ENCODE measurements at places on chromosomes 1 and 21.

GRCh38 chr1:64116537-64116936 lies 86.9 kb upstream of the UBE2U start:
- DNase-seq = no peak

DNA sequence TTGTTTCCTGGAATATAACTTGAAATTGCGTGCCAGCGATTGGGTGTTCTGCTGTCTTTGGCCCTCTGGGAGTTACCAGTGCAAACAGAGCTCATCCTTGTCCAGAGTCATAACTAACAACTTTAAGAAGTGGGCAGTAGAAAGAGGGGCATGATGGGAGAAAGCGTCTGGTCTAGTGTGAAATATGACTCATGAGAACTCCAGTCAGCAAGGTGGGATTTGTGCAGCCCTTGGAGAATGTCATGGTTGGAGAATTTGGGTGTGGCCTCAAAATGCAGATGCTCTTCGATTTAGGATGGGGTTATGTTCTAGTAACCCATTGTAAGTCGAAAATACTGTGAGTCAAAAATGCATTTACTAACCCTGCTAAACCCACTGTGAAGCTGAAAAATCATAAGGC lies 12.9 kb downstream of the ATP1B1 start:
- no peak for DNase-seq

- peak; percentile 65 for DNase-seq
Observed at GRCh38 chr1:193558491-193559028, 372.1 kb upstream of the B3GALT2 start.

DNA sequence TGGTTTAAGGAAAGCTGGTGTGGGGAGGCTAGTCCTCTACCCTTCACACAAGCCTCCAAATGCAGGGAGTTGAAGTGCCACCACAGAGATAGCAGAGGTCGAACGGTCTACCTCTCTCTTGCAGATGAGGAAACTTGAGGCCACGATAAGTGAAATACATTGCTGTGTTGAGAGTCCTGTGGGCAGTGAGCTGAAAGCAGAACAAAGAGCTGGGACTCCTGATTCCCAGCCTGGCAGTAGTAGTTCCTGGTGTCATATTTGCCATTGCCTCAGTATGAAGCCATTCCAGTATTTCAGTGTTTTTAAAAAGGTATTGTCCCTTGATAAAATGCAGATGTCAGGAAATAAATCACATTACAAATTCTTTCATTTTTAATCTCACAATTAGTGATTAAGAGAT lies 28.6 kb downstream of the AK4 start:
- no peak for DNase-seq

DNA sequence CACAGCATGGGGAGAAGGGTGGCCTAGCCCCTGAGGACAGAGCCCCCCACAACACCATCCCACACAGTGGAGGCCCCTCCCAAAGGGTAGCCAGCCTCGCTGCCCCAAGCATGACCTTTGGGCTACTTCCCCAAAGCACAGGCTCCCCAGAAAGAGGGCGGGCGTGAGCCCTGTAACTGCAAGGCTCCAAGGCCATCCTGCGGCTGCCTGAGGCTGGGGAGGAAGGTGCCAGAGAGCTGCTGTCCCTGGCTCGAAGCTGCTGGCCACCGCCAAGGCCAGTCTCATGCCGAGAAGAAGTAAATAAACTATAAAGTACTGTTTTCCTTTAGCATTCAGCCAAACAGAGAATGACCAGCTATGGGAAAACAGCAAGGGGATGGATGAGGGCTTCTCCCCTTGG lies 27.5 kb downstream of the UBASH3A start:
- DNase-seq = no peak

GRCh38 chr1:47996406-47997226 lies 569 bp downstream of the TRABD2B start:
- DNase-seq = no peak

- DNase-seq = no peak
Observed at GRCh38 chr1:236615399-236616148, 11.3 kb upstream of the HEATR1 start.

DNA sequence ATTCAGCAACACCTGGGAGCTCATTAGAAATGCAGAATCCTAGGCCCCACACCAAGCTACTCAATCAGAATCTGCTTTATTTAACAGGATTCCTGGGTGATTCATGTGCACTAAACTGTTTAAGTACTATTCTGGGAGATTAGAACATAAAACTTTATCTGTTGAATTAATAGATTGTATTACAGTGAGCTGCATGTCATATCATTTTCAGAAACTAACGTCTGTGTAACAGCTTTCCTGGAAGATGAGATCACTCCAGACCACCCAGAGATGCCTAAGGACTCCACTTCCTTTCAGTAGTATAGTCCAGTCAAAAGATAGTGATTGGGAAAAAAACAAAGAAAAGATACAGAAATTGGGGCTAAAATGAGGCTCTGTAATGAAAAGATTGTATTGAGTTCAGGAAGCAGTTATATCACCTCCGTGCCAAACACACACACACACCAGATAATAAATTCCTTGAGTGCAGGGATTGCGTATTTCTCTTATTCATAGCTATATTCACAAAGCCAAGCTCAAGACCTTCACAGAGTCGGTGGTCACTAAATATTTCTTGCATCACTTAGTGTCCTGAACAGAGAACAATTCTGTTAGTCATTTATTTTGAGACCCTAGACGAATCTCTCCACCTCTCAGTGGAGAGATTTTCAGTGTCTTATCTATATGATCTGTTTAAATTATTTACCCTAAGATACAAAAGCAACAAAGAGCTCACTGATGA lies 178.2 kb downstream of the DSCAM start:
- DNase-seq = no peak

DNA sequence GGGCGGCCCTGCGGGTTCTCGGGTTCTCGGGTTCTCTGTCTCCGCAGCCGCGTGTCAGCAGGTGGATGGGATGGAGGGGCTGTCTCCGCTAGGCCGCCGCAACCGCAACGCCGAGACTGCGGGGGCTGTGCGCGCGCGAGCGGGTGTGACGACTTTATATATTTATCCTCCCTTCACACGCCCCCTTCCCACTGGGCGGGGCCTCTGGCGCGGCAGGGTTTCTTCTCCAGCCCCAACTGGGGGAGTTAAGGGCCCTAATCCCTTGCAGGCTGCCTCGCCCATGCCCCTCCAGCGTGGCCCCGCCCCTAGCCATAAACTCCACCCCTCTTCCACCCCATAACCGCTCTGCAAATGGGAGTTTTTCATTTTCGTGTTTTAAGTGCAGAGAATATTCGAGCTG lies 3.4 kb downstream of the IGSF21 start:
- DNase-seq = no peak

DNA sequence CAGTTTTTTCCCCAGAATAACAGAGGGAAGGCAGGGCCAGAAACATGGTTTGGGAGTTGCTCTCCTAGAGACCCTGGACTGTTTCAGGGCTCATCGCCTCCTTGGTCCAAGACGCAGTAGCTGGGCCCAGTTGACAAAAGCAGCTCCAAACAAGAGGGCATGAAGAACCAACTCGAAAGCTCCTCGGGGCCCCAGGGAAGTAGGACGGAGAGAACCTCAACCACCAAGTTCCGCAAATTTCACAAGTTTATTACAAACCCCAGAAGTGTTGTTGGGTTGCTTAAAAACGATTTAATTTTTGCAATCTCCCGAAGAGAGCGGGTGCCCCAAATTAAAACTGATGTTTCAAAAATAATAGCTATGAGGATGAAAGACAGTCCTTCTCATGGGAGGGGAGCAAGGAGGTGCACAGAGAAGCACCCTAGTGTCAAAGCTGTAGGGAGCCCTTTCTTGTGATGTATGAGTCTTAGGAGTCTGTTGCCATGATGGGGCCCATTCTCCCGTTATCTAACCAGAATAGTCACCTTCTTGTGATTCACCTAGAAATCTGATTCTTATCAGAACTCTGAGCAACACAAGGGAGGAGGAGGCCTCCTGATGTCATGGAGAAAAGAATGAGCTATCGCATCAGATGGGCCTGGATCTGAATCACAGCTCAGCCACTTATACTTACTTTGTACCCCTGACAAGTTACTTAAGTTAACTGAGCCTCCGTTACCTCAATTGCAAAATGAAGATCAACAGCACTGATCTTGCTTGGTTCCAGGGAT lies 165.7 kb upstream of the IRF2BP2 start:
- no peak for DNase-seq

GRCh38 chr1:167797015-167797414 lies 75.2 kb downstream of the MPZL1 start:
- DNase-seq = peak; percentile 99

GRCh38 chr1:158199849-158200248 lies 19.2 kb downstream of the CD1D start:
- peak; percentile 15 for DNase-seq

DNA sequence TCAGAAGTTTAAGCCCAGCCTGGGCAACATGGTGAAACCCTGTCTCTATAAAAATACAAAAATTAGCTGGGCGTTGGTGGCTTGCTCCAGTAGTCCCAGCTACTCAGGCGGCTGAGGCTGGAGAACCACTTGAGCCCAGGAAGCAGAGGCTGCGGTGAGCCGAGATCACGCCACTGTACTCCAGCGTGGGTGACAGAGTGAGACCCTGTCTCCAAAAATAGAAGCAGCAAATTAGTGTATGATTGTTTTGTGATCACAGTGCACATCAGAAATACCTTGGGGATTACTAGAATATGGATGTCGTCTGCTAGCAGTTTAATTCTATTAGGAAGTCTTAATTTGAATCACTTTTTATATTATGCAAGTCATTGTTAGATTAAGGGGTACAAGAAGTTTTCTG lies 59.0 kb downstream of the ZBTB17 start:
- no peak for DNase-seq

GRCh38 chr1:54519709-54520108 lies 28.3 kb upstream of the ACOT11 start:
- DNase-seq = no peak

DNA sequence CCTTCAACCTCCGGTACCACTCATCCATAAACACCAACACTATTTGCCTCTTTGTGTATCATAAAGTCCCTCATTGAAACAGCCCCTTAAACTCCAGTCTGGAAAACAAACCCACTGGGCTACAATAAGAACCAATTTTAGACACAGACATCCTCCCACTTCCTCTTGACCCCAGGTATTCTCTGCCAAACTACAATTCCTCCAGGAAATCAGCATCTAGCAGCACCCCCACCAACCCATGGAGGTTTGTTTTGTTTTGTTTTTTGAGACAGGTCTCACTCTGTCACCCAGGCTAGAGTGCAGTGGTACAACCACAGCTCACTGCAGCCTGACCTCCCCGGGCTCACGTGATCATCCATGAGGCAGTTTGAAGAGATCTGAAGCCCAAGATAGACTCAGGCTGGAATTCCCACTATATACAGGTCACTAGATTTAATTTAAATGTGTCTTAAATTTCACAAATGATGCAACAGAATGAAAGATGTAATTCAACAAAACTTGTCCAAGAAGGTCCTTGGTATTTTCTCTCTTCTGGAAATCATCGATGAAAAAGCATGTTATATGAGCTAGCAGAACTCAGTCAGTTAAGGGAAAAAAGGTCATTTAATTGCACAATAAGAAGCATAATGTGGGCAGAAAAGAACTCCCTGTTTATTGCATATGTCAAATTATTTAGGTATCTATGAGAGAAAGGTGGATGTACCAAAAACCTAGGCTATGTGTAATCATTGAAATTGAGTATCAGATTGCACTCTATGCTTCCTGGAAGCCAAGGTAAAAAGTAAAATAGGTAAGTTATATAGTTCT lies 30.3 kb downstream of the TCP10L start:
- no peak for DNase-seq

GRCh38 chr1:21568006-21568746 lies 59.0 kb downstream of the ALPL start:
- DNase-seq = no peak

- no peak for DNase-seq
Observed at GRCh38 chr1:180620581-180620980, 11.2 kb upstream of the XPR1 start.

GRCh38 chr1:96009831-96010434 lies 711.7 kb upstream of the PTBP2 start:
- no peak for DNase-seq

- no peak for DNase-seq
Observed at GRCh38 chr1:20207546-20207945, 21.2 kb upstream of the PLA2G2C start.

- peak; percentile 34 for DNase-seq
Observed at GRCh38 chr1:22114083-22115012, 28.5 kb downstream of the WNT4 start.

GRCh38 chr1:229470406-229471043 lies 36.6 kb upstream of the ACTA1 start:
- DNase-seq = no peak

- peak; percentile 63 for DNase-seq
Observed at GRCh38 chr21:16330082-16330907, 600.5 kb downstream of the USP25 start.

GRCh38 chr21:28269173-28269572 lies 723.5 kb downstream of the LTN1 start:
- DNase-seq = no peak

DNA sequence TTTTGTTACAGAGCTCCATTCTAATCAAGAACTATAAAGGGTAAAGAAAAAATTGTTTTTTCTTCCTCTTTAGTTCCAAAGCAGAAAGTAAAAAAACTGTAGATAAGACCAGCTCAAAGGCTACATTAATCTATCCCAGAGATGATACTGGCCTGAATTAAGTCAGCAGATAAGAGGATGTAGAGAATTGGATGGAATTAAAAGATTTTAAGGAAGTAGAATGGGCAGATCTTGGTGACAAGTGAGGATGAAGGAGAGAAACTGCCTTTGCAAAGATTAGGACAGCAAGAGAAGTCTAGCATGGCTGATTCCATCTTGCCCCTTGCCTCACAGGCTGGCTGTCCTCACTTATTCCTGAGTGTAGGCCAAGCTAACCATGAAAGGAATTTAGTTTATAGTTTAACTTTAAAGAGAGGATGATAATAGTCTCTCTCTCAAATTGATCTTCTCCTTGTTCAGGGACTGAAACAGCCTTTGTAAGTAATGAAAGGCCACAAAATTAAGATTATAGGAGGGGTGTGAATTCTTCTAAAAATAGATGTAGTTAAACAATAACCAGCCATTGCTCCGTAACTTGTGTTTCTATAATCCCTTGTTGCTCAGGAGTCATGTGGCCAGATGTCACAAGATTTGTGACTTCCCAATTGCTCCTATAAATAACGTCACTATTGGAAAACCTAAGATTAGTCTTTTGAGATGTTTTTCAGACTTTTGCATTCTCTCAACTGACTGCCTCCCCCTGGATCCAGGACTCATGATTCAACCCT lies 265.0 kb upstream of the USP24 start:
- DNase-seq = no peak

DNA sequence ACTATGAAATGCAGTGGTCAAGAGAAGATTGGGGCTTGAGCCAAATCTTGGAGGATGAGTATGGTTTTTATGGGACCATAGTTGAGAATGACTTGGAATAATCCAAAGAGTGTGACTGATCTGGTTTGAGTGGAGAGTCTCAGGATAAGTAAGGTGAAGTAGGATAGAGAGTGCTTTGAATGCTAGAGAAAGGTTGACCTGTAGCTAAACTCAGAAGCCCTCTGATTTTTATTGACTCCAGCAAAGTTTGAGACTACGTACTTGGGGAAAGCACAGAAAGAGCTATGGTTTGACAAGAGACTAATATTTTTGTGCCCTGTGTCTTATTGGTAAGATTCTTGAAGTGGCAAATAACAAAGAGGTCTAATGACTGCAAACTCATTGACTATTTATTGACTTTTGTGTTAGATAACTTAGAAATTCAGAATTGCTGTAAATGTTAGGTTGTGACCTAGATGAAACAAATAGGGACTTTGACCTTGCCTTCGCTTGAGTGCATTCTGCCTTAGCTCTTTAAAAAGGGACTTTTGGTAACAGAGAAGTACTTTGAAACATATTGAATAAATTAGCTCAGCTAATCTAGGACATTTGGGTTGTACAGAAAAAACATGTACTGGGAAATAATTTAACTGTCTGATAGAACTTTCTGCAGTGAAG lies 35.1 kb downstream of the UAP1 start:
- no peak for DNase-seq

- no peak for DNase-seq
Observed at GRCh38 chr21:18772404-18772803, 368.8 kb upstream of the TMPRSS15 start.

GRCh38 chr21:34790834-34791233 lies 122.0 kb downstream of the CLIC6 start:
- no peak for DNase-seq

All from stromal cell of bone marrow (primary cell).